ENCODE measurements at places on chromosomes 7 and 10.

GRCh38 chr7:133061357-133061756 lies 20.5 kb downstream of the CHCHD3 start:
- no peak for DNase-seq

DNA sequence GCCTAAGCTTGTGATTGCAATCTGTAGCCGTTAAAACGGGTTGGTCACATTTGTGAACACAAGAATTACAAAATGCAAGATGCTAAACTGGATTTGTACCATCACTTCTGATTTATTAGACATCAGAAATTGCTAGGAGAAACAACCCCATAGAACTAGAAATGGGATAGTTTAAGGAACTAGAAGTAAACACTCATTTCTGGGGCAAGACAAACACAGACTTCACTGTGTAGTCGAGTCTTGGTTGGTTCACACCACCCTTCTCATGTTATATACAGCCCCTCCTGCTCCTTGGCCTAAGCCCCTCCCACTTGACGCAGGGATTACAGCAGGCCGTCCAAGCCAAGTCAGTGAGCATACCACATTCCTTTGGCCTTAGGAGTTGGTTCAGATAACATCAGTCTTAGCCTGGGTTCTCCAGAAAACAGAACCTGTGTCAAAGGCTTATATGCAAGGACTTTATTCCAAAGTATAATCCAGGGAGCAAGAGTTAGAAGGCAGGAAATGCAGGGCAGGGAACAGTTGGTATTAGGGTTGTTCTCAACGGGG lies 2.0 kb upstream of the NRAP start:
- no peak for DNase-seq

GRCh38 chr10:47421057-47421952 lies 37.2 kb upstream of the ZNF488 start:
- no peak for DNase-seq

- DNase-seq = no peak
These were observed 42.0 kb upstream of the CCDC3 start for GRCh38 chr10:13043520-13043919.

DNA sequence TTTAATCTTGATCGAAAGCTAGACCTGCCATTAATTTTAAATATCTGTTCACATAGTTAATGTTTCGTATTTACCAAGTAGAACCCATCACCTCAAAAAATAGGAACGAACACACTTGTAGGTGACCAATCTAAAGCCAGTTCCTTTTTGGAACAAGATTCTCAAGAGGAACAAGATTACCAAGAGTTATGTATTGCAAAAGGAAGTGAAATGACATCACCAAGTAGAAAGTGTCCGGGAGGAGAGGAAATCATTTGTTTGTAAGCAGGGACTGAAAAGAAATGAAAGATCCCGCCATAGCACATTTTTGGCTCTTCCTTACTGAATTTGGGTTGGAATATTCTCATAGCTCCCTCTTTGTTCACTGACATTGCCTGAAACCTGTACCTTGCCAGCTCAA lies 1200.5 kb downstream of the SORCS1 start:
- no peak for DNase-seq

GRCh38 chr7:121069346-121070100 lies 81.0 kb downstream of the CPED1 start:
- no peak for DNase-seq

Data from stimulated activated CD8-positive, alpha-beta memory T cell treated with anti-CD3 and anti-CD28 coated beads, Interleukin-7, amount 100 ng/mL, for 1 hour (primary cell).